ENCODE measurements at places on chromosomes 3 and 15. TPM values are rescaled to one million over a fixed set of nuclear protein-coding genes. Genes with fewer than 3 reads are reported as not detected.

- no peak for DNase-seq
Measured at GRCh38 chr3:153614140-153614539, 452.1 kb downstream of the RAP2B start.

DNA sequence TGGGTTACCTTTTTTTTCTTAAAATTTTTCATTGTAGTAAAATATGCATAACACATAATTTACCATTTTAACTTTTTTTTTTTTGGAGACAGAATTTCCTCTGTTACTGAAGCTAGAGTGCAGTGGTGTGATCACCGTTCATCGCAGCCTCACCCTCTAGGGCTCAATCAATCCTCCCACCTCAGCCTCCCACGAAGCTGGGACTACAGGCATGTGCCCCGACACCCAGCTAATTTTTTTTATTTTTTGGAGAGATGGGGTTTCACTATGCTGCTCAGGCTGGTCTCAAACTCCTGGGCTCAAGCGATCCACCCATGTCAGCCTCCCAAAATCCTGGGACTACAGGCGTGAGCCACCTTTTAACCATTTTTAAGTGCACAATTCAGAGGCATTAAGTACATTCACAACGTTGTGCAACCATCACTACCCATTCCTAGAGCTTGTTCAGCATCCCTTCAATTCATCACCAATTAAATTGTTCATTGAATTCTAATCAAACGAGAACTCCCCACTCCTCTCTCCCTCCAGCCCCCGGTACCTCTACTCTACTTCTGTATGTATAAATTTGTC, 44.6 kb downstream of the BHLHE40 start:
- DNase-seq: no peak

DNAJA4 gene
- total RNA-seq: 16.8 TPM

PP2D1 gene
- not detected for total RNA-seq

DNA sequence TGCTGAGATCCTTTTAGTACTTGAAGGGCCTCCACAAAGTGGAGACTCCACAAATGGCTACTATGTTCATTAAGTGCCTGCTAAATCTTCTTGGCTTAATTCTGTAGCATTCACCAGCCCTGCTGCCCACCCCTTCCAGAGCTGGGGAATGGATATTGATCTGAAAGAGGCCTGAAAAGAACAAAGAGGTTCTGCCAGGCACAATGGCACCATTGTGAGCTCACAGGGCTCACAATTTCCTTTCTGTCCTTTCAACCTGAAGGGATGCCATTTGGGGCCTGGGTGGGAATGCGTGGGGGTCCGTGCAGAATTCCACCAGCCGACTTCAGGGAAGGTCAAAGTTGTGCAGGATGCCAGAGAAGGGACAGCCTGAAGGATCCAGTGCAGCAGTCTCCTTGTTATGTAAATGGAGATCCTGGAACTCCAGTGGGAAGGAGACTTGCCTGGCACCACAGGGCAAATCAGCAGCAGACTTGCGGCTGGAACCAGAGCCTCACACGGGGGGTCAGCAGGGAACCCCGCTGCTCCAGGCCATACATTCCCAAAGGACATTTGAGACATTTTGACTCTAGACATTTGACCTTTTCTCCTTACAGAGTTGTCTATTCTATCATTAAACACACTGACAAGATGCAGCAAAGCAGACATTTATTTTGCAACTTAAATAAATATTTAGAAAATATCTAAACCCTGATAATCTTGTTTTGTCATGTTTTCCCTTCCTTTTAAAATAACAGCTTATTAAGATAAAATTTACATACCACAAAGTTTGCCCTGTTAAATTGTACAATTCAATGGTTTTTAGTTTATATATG, 21.5 kb upstream of the MORF4L1 start:
- DNase-seq: no peak

Data from uterus (tissue), 4 donors.